Hematopoietic multipotent progenitor cell treated with erythropoietin and hydrocortisone succinate and interleukin-3 and kit ligand, for 8 days (in vitro differentiated cells): ENCODE measurements at places on chromosomes 3 and 15.

DNA sequence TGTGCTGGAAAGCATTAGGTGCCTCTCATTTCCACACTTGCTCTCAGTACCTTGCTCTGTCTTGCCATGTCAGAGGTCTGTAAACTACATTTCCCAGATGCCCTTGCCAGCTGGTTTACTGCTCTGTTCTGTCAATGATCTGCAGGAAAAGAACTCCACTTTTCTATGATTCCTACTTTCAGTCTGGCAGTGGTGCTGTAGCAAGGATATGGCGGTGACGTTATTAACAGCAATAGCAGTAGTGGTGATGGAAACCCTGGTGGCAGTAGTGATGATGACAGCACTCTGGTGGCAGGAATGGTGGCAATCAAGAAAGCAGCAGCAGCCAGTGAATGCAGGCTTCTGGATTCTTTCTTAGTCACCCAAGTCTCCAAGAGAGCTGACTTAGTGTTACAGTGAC is 665.2 kb downstream of the DIPK2A start:
- no peak for DNase-seq

- DNase-seq: no peak
These were observed 181.0 kb downstream of the UACA start for GRCh38 chr15:70582143-70582945.

GRCh38 chr3:71916747-71917369 is 131.9 kb upstream of the PROK2 start:
- peak; percentile 28 for DNase-seq

- DNase-seq: no peak
These were observed 149.4 kb downstream of the ERC2 start for GRCh38 chr3:56318891-56319290.

DNA sequence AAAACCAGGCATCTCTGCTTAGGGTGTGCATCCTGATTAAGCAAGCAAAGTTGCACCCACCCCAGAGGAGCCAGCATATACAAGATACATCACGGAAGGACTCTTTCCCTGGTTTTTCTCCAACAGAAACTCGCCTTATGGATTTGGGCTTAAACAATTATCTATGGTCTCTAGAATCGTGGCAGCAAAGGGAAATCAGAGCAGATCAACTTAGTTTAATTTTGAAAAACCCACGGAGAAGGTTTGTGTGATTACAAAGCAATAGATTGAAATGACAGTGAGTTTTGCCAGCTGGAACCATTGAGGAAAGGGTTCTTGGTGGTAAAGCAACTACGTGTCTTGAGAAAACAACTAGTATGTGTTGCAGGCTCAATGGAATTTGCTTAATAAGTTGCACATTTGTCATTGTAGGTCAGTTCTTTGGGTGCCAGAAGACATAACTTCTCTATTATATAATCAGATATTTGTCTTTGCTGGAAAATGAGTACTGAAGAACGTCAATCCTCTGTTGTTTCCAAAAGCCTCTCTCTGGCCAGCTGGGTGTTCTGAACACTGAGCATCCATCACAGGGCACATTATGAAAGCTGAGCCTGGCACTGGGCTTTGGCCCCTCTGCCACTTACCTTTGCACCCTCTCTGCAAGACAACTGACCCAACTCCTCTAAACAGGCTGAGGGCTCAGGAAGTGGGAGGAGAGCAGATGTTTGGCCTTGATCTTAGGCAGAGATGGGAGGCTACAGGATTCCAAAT is 75.7 kb upstream of the FBN1 start:
- no peak for DNase-seq

GRCh38 chr3:163327086-163327485 is 1751.2 kb downstream of the SI start:
- no peak for DNase-seq

- DNase-seq: peak; percentile 41
These were observed 112.9 kb downstream of the CORO2B start for GRCh38 chr15:68691705-68692104.

DNA sequence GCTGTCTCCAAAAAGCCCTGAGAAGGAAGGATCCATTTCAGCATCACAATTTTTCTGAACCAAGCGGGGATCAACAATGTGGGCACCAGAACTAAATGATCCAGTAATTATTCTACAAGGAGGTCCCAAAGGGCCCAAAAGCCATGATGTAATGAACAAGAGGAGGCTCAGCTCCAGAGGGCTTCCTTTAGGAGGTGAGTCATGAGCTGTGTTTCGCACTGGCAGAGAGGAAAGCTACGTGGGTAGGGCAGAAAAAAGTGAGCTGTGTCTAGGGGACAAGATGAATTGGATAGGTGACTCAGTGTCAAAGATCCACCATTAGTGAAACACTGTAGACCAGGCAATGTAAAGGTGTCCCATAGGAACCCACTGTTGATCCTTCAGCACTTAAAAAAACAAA is 113.4 kb downstream of the RORA start:
- DNase-seq: no peak

DNA sequence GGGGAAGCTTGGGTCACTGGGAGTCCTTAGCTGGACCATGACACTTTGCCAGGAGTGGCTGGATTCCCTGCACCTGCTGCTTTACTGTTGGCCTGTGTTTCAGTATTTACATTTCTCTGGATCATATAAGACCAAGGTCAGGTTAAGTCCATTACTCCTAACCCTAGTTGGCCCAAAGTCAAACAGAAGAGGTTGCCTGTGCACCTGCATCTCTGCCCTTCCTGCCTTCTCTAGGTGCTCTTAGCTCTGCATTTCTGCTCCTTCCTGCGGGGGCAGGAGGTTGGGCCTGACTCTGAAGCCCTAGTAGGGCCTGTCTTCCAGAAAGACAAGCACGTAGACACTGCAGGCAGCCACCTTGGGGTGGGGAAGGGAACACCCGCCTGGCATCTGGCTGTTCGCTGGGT is 124.3 kb downstream of the RPLP1 start:
- peak; percentile 34 for DNase-seq

- no peak for DNase-seq
These were observed 53.0 kb upstream of the CORO2B start for GRCh38 chr15:68525815-68526214.

GRCh38 chr3:4561661-4562060 is 68.5 kb downstream of the ITPR1 start:
- DNase-seq: no peak
